ENCODE measurements at places on chromosomes 13 and 19.

GRCh38 chr13:37173214-37173613 is 67.8 kb upstream of the CSNK1A1L start:
- no peak for DNase-seq

- no peak for DNase-seq
Observed at GRCh38 chr19:35987571-35987896, 7.5 kb upstream of the SDHAF1 start.

DNA sequence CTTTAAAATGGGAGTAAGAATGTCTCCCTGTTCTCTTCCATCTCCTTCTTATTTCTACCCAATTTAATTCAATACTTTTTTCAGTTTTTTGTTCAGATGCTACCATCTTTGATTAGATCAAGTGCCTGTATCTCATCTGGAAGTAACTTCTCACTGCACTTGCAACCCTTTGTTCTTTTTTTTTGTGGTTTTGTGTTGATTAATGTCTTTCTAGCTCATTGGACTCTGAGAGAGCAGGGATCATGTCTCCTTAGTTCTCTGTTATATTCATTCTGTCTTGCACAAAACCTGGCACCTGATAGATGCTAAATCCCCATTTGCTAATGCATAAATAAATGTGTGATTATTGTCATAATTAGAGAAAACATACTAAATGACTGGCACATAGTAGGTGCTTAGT is 834 bp upstream of the ITGBL1 start:
- no peak for DNase-seq

- no peak for DNase-seq
Observed at GRCh38 chr19:48879025-48879637, 6.9 kb downstream of the PPP1R15A start.
